ENCODE measurements at places on chromosomes 11 and 22.

DNA sequence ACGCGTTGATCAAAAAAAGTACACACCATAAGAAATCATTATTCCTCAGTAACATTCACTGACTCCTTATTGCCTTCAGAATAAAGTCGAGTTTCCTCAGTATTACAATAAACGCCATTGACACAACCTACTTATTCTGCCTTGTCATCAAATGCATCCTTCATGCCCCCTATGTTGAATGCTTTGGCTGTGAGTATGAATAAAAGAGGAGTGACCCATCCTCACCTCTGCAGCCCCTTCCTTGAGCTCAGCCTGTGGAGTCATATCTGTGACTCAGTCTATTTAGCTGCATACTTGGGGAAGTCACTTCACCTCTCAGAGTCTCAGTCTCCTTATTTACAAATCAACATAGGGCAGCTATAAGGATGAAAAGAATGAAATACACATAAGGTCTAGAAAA lies 65.1 kb downstream of the USP35 start:
- no peak for DNase-seq

DNA sequence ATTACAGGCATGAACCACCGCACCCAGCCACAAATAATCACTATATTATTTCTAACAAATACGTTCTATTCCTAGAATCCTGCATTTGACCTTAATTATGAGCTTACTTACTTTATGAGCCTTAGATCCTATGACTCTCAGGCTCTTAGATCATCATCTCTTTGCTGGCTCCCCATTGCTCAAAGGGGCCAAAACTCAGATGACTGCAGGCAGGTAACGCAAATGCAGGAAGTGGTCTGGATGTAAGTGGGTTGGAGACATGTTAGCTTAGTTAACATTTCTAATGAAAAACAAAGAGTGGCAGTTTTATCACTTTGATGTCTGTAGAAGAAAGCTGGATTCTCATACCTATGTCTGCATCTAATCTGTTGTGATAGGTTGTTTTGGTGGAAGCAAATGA lies 23.4 kb downstream of the CCDC81 start:
- no peak for DNase-seq

GRCh38 chr11:15483205-15483604 lies 368.5 kb downstream of the INSC start:
- no peak for DNase-seq

DNA sequence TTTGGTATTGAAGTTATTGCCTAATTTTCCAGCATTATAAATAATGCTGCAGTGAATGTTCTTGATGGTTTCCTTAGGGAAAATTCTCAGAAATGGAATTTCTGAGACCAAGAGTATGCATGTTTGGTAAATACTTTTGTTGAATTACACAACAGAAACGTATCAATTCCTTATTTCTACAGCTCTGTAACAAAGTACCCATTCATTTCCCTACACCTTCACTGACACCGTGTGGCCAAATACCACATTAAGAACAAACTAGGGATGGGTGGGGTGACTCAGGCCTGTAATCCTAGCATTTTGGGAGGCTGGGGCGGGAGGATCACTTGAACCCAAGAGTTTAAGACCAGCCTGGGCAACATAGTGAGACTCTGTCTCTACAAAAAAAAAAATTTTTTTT lies 21.8 kb downstream of the MCAM start:
- DNase-seq = no peak

DNA sequence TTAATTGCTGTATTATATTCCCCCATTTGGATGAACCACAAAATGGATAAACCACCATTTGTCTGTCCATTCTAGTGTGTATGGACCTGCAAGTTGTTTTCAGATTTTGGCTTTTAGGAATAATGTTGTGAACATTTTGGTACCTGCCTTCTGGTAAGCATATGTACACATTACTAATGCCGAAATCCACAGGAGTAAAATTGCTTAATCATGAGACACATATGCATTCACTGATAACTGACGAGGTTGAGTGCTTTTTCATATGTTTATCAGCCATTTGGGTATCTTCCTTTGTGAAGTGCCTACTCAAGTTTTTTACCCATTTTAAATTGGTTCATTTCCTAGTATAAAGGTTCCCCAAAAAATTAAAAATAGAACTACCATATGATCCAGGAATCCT lies 34.2 kb downstream of the OSBP2 start:
- no peak for DNase-seq

DNA sequence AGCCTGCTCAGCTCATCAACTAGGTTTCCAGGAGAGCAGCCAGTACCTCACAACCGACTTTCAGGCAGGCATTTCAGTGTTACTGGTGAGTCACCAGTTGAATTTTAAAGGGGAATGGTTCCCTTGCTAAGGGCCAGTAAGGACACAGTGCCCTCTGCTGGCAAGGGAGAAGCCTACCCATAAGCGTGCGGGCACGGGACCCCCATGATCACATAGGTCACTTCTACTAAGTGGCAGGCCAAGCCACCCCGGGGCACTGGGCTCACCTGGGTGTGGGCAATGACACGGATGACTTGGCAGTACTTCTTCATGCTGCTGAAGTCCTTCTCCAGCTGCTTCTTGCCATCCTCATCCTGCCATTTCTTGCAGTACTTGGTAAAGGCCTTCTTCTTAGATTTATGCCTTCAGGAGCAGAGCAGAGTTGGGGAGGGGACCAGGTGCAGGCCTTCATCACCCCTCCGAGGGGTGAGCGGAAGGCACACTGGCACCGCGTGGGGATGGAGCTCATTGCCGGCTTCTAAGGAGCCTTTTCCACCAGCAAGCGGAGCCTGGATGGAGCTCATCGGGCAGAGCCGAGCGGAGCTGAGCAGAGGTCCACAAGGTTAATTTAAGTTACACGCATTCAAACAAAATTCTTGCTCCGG lies 2.9 kb downstream of the RPL3 start:
- DNase-seq = peak; percentile 34

DNA sequence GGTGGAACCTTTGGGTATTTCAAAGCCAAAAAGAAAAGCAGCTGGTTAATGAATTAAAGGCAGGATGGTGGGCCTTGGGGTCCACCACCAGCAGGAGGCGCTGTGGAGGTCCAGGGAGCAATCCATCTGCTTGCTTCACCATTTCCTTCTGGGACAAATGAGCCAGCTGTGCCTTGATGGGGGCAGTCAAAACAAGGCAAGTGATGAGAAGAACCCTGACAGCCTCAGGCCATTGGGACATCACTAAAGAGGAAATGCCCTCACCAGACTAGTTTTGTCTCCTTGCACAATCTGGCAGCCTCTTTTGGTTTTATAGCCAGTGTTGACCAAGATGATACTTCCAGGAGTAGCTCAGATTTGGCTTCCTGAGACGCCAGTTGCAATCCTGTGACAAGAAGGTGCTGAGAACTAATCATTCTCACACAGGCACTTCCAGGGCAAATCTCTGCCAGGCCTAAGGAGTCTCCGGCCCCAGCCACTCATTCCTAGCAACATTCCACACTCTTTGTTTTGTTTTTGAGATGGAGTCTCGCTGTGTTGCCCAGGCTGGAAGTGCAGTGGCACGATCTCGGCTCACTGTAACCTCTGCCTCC lies 38.2 kb upstream of the WEE1 start:
- DNase-seq = no peak

DNA sequence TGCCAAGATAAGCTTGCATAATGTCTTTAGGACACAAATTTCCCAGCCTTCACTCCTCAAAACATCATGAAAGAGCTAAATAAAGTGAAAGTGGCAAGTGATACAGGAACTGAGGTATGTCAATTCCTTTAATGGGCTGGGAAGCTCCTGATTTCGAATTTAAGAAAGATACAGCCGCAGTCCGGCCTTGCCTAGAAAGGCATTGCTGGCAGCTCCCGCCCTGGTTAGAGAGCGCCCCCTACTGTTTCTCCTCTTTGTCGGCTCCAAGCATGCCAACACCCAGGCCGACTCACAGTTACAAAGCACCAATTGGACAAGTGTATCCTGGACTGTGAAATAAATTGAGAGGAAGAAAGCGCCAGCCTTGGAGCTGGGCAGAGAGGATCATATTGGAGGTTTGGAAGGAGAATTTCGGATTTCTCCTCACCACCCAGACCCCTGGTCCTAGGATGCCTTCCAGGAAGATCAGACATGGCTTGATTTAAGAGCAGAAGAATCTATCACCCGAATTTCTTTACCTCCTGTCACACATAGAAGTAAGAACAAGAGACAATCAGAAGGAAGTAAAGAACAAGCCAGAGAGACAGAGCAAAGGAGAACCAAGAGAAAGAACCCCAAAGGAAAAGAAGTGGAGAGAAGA lies 84.0 kb downstream of the FAM76B start:
- peak; percentile 42 for DNase-seq

DNA sequence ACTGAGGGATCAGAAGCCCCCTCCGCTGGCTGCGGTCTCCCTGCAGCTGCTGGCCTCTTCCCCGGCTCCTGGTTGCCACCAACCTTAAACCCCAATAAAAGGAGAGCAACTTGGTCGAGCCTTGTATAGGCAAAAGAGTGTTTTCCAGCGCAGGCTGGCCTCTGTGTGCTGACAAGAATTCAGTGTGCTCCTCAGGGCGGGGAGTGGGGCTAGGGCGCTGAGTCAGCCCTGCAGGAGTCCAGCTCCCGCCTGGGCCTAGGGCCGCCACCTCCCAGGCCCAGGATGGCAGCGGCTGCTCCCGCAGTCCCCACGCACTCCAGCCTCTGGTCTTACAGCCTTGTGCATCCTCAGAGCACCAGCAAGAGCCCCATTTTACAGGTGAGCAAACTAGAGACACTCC lies at the start of gene SHISAL1:
SHISAL1 (minus strand) TSS at position 186 of the 400 bp plus-strand sequence. CDS start 12,006 bp downstream, outside the sequence.
- DNase-seq = no peak

GRCh38 chr11:113638376-113638775 lies 67.7 kb downstream of the TMPRSS5 start:
- DNase-seq = no peak

DNA sequence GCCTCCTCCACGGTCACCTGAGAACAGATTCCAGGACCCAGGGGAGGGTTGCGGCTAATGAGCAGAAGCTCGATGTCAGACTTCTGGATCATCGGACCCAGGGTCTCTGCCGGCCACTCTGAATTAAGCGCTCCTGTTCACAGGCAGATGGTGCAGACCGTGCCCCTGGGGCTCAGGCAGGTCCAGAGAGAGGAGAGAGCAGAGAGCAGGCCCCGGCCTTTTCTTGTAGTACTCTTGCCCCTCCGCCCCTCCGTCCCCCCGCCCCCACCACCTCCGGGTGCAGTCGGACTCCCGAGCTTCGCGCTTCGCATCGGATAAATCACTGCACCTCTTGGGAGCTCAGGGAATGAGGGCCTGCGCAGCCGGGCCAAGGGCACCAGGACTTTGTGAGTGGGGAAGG lies 50.3 kb downstream of the RPS6KA4 start:
- no peak for DNase-seq

DNA sequence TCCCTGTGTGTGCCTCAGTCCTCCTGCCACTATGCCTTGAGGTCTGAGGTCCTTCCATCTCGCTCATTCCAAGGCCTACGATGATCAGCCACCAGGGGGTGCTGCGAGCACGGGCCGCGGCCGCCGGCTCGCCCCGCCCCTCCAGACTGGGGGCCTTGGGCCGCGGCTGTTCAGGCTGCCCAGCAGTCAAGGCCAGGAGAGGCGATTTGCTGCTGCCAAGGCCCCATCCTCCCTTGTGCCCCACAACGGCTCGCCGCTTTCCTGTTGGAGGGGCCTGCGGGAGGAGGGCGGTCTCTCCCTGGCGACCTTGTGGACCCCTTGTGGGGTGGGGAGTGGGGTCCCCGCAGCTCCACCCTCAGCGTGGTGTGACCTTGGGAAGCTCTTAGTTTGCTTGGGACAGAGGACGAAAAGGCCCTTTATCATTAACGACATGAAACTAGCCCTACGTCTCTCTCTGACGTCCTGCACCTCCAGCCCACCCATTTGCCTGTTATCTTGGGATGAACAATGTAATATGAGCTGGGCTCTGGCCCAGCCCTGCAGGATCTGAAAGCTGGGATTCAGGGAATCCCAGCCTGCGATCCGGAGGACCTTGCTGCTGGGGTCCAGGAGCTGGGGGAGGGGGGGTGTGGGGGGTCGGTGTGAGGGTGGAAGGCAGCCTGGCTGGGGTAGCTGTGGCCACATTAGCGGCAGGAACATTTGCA lies 5.3 kb upstream of the GALR3 start:
- peak; percentile 37 for DNase-seq

DNA sequence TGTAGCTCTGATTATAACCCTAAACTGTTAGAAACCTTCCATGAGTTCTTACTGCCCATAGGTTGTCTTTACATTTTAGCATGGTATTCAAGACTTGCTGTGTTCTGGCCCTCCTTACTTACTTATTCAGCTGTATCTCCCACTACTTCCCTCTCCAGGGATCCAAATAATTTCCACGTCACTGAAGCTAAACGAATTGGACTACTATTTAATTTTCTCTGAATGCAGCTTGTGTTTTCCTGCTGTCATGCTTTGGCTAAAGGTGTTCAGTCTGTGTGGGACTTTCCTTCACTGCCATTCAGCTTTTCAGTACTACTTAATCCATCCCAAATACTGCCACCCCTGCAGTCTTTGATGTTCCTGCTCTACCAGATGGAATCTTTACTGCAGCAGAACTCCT lies 88.3 kb downstream of the UVRAG start:
- DNase-seq = no peak

DNA sequence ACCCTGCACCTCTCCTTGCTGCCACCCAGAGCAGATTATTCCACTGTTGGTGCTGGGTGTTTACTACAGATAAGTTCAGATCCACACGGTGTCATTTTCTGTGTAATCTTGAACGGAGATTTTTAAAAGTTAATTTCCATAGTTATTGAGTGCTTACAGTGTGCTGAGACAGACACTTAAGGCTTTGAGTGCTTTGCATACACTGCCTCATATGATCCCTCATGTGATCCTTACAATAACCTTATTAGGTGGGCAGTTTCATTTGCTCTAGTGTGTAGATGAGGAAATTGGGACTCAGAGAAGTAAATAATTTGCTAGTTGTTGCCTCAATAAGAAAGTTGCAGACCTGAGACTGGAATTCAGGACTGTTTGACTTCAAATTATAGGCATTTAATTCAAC lies 32.3 kb upstream of the ME3 start:
- DNase-seq = no peak

DNA sequence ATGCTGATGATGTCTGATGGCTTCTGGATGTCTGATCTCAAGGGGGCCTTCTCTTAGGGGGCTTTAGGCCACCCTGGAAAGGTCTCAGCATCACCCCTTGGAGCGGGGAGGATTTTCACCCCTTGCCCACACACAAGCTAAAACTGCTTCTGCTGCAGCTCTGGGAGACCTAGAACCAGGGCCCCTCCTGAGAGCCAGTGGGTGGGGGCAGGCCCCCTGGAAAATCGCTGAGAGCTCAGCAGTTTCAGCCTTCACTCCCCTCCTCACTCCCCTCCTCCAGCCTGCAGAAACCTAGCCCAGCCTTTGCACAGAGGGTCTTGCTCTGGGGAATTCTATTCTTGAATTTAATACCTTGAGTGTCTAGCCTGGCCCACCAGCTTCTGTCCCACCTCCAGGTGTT lies 17.2 kb downstream of the CD6 start:
- no peak for DNase-seq

- no peak for DNase-seq
Measured at GRCh38 chr11:35723493-35723892, 60.9 kb downstream of the TRIM44 start.
